ENCODE measurements at places on chromosomes 16 and 17. TPM values are rescaled to one million over a fixed set of nuclear protein-coding genes. Genes with fewer than 3 reads are reported as not detected.

- no peak overlapping the region for H3K4me3 ChIP-seq
- H3K27ac ChIP-seq = peak overlapping the region; percentile 44
- peaks cover 5% of the 10 kb centered on the region for H3K27me3 ChIP-seq
- ATAC-seq = no peak
Observed at GRCh38 chr17:42027961-42028790, 8.3 kb downstream of the NKIRAS2 start.

- H3K36me3 ChIP-seq = peaks cover 67% of the 10 kb centered on the region
- H3K27me3 ChIP-seq = no peaks in the 10 kb centered on the region
Observed at GRCh38 chr17:49707246-49707607, 537 bp downstream of the SLC35B1 start.

- H3K27me3 ChIP-seq = no peaks in the 10 kb centered on the region
- no peak for ATAC-seq
- H3K36me3 ChIP-seq = peaks cover 40% of the 10 kb centered on the region
- peaks cover 24% of the 10 kb centered on the region for H3K4me1 ChIP-seq
- H3K27ac ChIP-seq = peak overlapping the region; percentile 91
Observed at GRCh38 chr17:35808240-35808961, 883 bp upstream of the TAF15 start.

- ATAC-seq = no peak
- no peak overlapping the region for H3K4me3 ChIP-seq
- H3K27ac ChIP-seq = peak overlapping the region; percentile 0
Observed at GRCh38 chr16:27758544-27758943, 208.6 kb downstream of the KATNIP start.

CCDC144A gene
- total RNA-seq = 13.4 TPM

NTN1 gene
- 0.87 TPM for total RNA-seq

SPHK1 gene
- 10.5 TPM for total RNA-seq

GRCh38 chr16:89966756-89967155, 18.2 kb downstream of the DEF8 start:
- no peaks in the 10 kb centered on the region for H3K27me3 ChIP-seq
- H3K27ac ChIP-seq = no peak overlapping the region
- no peak for ATAC-seq
- H3K4me3 ChIP-seq = no peak overlapping the region
- H3K36me3 ChIP-seq = no peaks in the 10 kb centered on the region
- no peaks in the 10 kb centered on the region for H3K4me1 ChIP-seq

TUFM gene
- 140 TPM for total RNA-seq

GRCh38 chr17:50564916-50565315, 4.4 kb downstream of the CACNA1G start:
- no peak overlapping the region for H3K27ac ChIP-seq
- no peak for ATAC-seq
- H3K27me3 ChIP-seq = peaks cover 38% of the 10 kb centered on the region
- no peak overlapping the region for H3K4me3 ChIP-seq
